Activated CD8-positive, alpha-beta memory T cell treated with anti-CD3 and anti-CD28 coated beads, Interleukin-2, amount 10 ng/mL, durations not matched to agents 7 days and 5 days (primary cell): ENCODE measurements at places on chromosomes 6 and 20. TPM values are rescaled to one million over a fixed set of nuclear protein-coding genes. Genes with fewer than 3 reads are reported as not detected.

GRCh38 chr6:106666282-106667021 is 37.1 kb downstream of the QRSL1 start:
- peaks cover 2% of the 10 kb centered on the region for H3K4me1 ChIP-seq
- H3K4me3 ChIP-seq, result no peak overlapping the region
- peaks cover 32% of the 10 kb centered on the region for H3K36me3 ChIP-seq
- no peak for DNase-seq
- H3K27ac ChIP-seq, result no peak overlapping the region
- H3K27me3 ChIP-seq, result no peaks in the 10 kb centered on the region

GRCh38 chr6:139577763-139578604 is 203.5 kb upstream of the CITED2 start:
- peaks cover 18% of the 10 kb centered on the region for H3K4me1 ChIP-seq
- H3K36me3 ChIP-seq, result peaks cover 2% of the 10 kb centered on the region
- DNase-seq, result no peak

GRCh38 chr6:37724530-37725220 is 27.0 kb upstream of the MDGA1 start:
- no peaks in the 10 kb centered on the region for H3K27me3 ChIP-seq
- no peaks in the 10 kb centered on the region for H3K4me1 ChIP-seq
- no peaks in the 10 kb centered on the region for H3K36me3 ChIP-seq

- no peak overlapping the region for H3K27ac ChIP-seq
- no peak for DNase-seq
- no peaks in the 10 kb centered on the region for H3K36me3 ChIP-seq
- H3K27me3 ChIP-seq, result peaks cover 33% of the 10 kb centered on the region
Measured at GRCh38 chr6:14009431-14009830, 84.7 kb downstream of the RNF182 start.

DNA sequence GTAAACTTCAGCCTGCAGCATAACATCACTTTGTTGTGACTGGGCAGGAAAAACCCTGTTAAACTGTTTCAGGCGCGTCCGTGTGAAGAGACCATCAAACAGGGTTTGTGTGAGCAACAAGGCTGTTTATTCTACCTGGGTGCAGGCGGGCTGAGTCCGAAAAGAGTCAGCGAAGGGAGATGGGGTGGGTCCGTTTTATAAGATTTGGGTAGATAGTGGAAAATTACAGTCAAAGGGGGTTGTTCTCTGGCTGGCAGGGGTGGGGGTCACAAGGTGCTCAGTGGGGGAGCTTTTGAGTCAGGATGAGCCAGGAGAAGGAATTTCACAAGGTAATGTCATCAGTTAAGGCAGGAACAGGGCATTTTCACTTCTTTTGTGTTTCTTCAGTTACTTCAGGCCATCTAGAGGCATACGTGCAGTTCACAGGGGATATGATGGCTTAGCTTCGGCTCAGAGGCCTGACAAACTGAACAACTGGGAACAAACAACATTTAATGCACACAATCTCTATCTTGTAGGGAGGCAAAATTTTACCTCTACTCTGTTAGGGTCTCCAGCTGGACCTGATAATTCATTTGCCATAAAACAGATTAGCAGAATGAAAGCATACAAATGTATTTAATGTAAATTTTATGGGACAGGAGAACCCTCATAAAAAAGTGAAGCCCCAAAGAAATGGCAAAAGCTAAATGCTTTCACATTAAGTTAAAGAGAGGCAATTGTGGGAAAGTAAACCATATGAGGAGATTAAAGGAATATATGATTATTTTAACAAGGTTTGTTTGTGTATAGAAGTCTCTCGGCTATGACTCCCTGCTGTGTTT is 58.3 kb upstream of the HFE start:
- H3K4me1 ChIP-seq, result peaks cover 79% of the 10 kb centered on the region
- peaks cover 10% of the 10 kb centered on the region for H3K27me3 ChIP-seq
- peak overlapping the region; percentile 99 for H3K27ac ChIP-seq

The GPX5 gene
- not detected for total RNA-seq

GRCh38 chr6:45377043-45377553 is 636 bp downstream of the SUPT3H start:
- DNase-seq, result peak; percentile 91
- no peaks in the 10 kb centered on the region for H3K27me3 ChIP-seq
- H3K4me1 ChIP-seq, result peaks cover 18% of the 10 kb centered on the region
- peak overlapping the region; percentile 99 for H3K27ac ChIP-seq
- H3K36me3 ChIP-seq, result no peaks in the 10 kb centered on the region

The SAMHD1 gene
- total RNA-seq, result 167 TPM

The PLEKHG1 gene
- 4.6 TPM for total RNA-seq

- no peak for DNase-seq
- no peak overlapping the region for H3K27ac ChIP-seq
- no peak overlapping the region for H3K4me3 ChIP-seq
- peaks cover 74% of the 10 kb centered on the region for H3K27me3 ChIP-seq
- H3K36me3 ChIP-seq, result no peaks in the 10 kb centered on the region
- H3K4me1 ChIP-seq, result no peaks in the 10 kb centered on the region
Measured at GRCh38 chr20:21090111-21090618, 16.0 kb downstream of the LINC00237 start.

GRCh38 chr20:8213270-8213669 is 81.2 kb downstream of the PLCB1 start:
- H3K27ac ChIP-seq, result peak overlapping the region; percentile 84
- H3K27me3 ChIP-seq, result peaks cover 3% of the 10 kb centered on the region
- DNase-seq, result no peak
- peaks cover 60% of the 10 kb centered on the region for H3K4me1 ChIP-seq
- peaks cover 2% of the 10 kb centered on the region for H3K36me3 ChIP-seq

- no peak overlapping the region for H3K4me3 ChIP-seq
- peaks cover 5% of the 10 kb centered on the region for H3K4me1 ChIP-seq
- H3K36me3 ChIP-seq, result peaks cover 8% of the 10 kb centered on the region
- no peak for DNase-seq
- no peak overlapping the region for H3K27ac ChIP-seq
Measured at GRCh38 chr20:2914160-2914559, 40.9 kb downstream of the PTPRA start.

GRCh38 chr20:44407402-44408184 is 52.1 kb downstream of the HNF4A start:
- peaks cover 7% of the 10 kb centered on the region for H3K27me3 ChIP-seq
- no peaks in the 10 kb centered on the region for H3K4me1 ChIP-seq
- peaks cover 2% of the 10 kb centered on the region for H3K36me3 ChIP-seq
- H3K27ac ChIP-seq, result no peak overlapping the region

- no peak for DNase-seq
- no peak overlapping the region for H3K4me3 ChIP-seq
- peaks cover 2% of the 10 kb centered on the region for H3K36me3 ChIP-seq
- peaks cover 6% of the 10 kb centered on the region for H3K4me1 ChIP-seq
- peaks cover 8% of the 10 kb centered on the region for H3K27me3 ChIP-seq
- no peak overlapping the region for H3K27ac ChIP-seq
Measured at GRCh38 chr6:38750968-38751615, 36.0 kb downstream of the DNAH8 start.

GRCh38 chr6:13776602-13777001 is 37.8 kb downstream of the MCUR1 start:
- no peaks in the 10 kb centered on the region for H3K36me3 ChIP-seq
- H3K27ac ChIP-seq, result no peak overlapping the region
- no peak overlapping the region for H3K4me3 ChIP-seq
- no peak for DNase-seq
- no peaks in the 10 kb centered on the region for H3K4me1 ChIP-seq

DNA sequence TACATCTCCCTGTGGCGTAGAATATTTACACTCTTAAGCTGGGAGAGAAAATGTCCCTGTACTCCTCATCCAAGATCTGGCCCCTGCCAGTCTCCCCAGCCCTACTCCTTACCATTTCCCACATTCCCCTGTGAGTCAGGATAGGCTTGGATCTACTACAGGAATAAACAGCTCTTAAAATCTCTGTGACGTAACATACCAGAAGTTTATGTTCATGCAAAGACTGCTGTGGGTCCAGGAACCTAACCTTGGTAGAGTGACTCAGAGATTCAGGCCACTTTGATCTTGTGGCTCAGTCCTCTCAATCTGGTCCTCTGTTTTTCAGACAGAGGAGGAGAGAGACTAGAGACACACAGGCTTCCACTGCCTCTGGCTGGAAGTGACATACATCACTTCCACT is 38.5 kb upstream of the GPR6 start:
- peaks cover 18% of the 10 kb centered on the region for H3K27me3 ChIP-seq
- H3K4me1 ChIP-seq, result no peaks in the 10 kb centered on the region
- no peak for DNase-seq
- H3K4me3 ChIP-seq, result no peak overlapping the region

- no peak for DNase-seq
- no peak overlapping the region for H3K4me3 ChIP-seq
- no peak overlapping the region for H3K27ac ChIP-seq
- H3K36me3 ChIP-seq, result no peaks in the 10 kb centered on the region
Measured at GRCh38 chr20:19244291-19244690, 31.8 kb downstream of the SLC24A3 start.

GRCh38 chr6:119110601-119111548 is 32.4 kb upstream of the FAM184A start:
- peak; percentile 59 for DNase-seq
- H3K27ac ChIP-seq, result no peak overlapping the region
- H3K4me1 ChIP-seq, result peaks cover 17% of the 10 kb centered on the region
- no peaks in the 10 kb centered on the region for H3K36me3 ChIP-seq
- peaks cover 4% of the 10 kb centered on the region for H3K27me3 ChIP-seq
- no peak overlapping the region for H3K4me3 ChIP-seq

- no peak for DNase-seq
- H3K4me3 ChIP-seq, result no peak overlapping the region
- H3K36me3 ChIP-seq, result peaks cover 13% of the 10 kb centered on the region
- no peaks in the 10 kb centered on the region for H3K27me3 ChIP-seq
- peaks cover 2% of the 10 kb centered on the region for H3K4me1 ChIP-seq
- H3K27ac ChIP-seq, result no peak overlapping the region
Measured at GRCh38 chr6:138421089-138421488, 17.1 kb downstream of the HEBP2 start.

- no peaks in the 10 kb centered on the region for H3K4me1 ChIP-seq
- DNase-seq, result no peak
- H3K36me3 ChIP-seq, result no peaks in the 10 kb centered on the region
- no peak overlapping the region for H3K27ac ChIP-seq
Measured at GRCh38 chr20:38607351-38607750, 5.7 kb downstream of the ARHGAP40 start.

GRCh38 chr6:97913721-97914120 is 630.7 kb upstream of the MMS22L start:
- no peaks in the 10 kb centered on the region for H3K36me3 ChIP-seq
- no peaks in the 10 kb centered on the region for H3K4me1 ChIP-seq
- no peak overlapping the region for H3K4me3 ChIP-seq

- peaks cover 27% of the 10 kb centered on the region for H3K27me3 ChIP-seq
- H3K27ac ChIP-seq, result no peak overlapping the region
- H3K4me3 ChIP-seq, result no peak overlapping the region
- H3K4me1 ChIP-seq, result peaks cover 7% of the 10 kb centered on the region
- H3K36me3 ChIP-seq, result peaks cover 1% of the 10 kb centered on the region
Measured at GRCh38 chr6:6783721-6784120, 195.2 kb downstream of the LY86 start.

The CST2 gene
- not detected for total RNA-seq

- no peak for DNase-seq
- H3K27ac ChIP-seq, result no peak overlapping the region
- H3K36me3 ChIP-seq, result no peaks in the 10 kb centered on the region
- H3K4me3 ChIP-seq, result no peak overlapping the region
- H3K4me1 ChIP-seq, result no peaks in the 10 kb centered on the region
Measured at GRCh38 chr6:48774276-48774675, 663.3 kb upstream of the PTCHD4 start.

DNA sequence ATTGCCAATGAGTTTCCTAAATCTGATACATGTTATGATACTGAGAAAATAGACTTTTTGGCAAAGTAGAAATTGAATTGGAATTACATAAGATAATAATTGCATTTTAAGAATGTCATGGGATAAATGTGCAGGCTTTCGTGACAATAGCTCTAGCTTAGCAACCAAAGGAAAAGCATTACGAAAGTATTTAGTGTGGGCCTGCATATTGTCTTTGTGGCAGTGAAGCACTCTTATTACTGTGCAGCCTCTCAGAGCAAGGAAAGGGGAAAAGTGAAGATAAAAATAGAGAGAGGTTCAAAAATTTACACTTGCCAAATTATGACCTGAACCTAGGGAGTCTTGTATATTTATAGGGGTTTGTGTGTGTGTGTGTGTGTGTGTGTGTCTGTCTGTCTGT is 12.6 kb upstream of the DEFB113 start:
- H3K27me3 ChIP-seq, result no peaks in the 10 kb centered on the region
- no peak for DNase-seq
- H3K36me3 ChIP-seq, result no peaks in the 10 kb centered on the region
- no peak overlapping the region for H3K27ac ChIP-seq
- H3K4me3 ChIP-seq, result no peak overlapping the region

- peak overlapping the region; percentile 94 for H3K4me3 ChIP-seq
- peak overlapping the region; percentile 96 for H3K27ac ChIP-seq
- no peaks in the 10 kb centered on the region for H3K27me3 ChIP-seq
- H3K4me1 ChIP-seq, result peaks cover 36% of the 10 kb centered on the region
- peak; percentile 90 for DNase-seq
- peaks cover 16% of the 10 kb centered on the region for H3K36me3 ChIP-seq
Measured at GRCh38 chr6:106510090-106510970, 119.0 kb downstream of the RTN4IP1 start.

GRCh38 chr6:75603106-75603420 is 1.4 kb downstream of the SENP6 start:
- H3K4me3 ChIP-seq, result peak overlapping the region; percentile 98
- DNase-seq, result no peak
- H3K36me3 ChIP-seq, result peaks cover 17% of the 10 kb centered on the region
- H3K27ac ChIP-seq, result peak overlapping the region; percentile 97

- peaks cover 33% of the 10 kb centered on the region for H3K4me1 ChIP-seq
- no peak overlapping the region for H3K27ac ChIP-seq
- no peaks in the 10 kb centered on the region for H3K27me3 ChIP-seq
- no peak for DNase-seq
Measured at GRCh38 chr6:159689001-159689400, 4.0 kb downstream of the SOD2 start.

The FAM83C gene
- total RNA-seq, result not detected

GRCh38 chr6:89562093-89562973 is 76.2 kb downstream of the LYRM2 start:
- no peak for DNase-seq
- no peaks in the 10 kb centered on the region for H3K4me1 ChIP-seq
- H3K36me3 ChIP-seq, result no peaks in the 10 kb centered on the region

GRCh38 chr6:43779852-43780236 is 9.8 kb downstream of the VEGFA start:
- H3K4me1 ChIP-seq, result peaks cover 10% of the 10 kb centered on the region
- no peaks in the 10 kb centered on the region for H3K27me3 ChIP-seq
- no peak for DNase-seq
- H3K4me3 ChIP-seq, result no peak overlapping the region
- no peak overlapping the region for H3K27ac ChIP-seq

The NFATC2 gene
- total RNA-seq, result 39.9 TPM
